Brain (organoid and tissue), 16 donors: ENCODE measurements at places on chromosomes 5 and 9. TPM values are rescaled to one million over a fixed set of nuclear protein-coding genes. Genes with fewer than 3 reads are reported as not detected.

DNA sequence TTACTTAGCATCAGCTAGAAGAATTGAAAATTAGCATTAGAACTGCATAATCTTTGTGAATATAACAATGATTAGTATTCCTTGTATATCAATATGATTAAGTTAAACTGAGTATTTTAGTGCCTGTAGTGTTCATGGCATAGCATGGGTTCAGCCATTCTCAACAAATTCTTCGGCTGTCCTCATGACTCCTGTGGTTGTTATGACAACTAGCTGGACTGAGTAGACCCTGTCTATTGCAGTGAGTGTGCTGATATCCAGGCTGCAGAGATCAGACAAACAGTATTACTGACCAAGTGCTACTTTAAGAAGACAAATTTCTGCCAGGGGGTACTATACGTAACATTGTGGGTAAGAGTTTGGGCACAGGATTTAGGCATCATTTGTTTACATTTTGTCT, 125.9 kb downstream of the NUDT12 start:
- peak; percentile 56 for DNase-seq

SPATA9 gene
- 0.34 TPM for polyA plus RNA-seq

DNA sequence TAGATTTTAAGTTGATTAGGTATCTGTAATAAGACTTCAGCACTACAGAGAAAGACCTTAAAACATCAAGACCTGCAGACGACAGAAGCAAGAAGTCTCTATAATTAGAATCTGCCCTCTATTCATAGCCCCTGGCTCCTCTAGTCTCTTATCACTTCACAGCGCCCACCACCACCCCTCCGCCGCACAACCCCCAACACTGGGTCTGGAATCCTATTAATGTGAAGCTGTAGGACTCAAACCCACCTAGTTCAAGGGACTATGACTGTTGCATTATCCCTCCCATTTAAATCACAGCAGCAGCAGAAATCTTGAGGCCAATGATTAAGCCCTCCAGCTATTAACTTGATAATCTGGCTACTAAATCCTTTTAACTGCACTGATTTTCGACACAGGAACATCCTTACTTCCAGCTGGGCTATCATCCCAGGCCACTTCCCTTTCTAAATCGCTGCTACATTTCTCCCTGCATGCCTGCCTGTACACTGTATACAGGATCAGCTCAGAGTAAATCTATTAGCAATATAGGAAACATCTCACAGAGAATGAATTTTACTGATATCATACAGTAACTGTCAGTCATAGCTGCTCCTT, 159.5 kb upstream of the GRAMD2B start:
- DNase-seq, result peak; percentile 55

SPAAR gene
- 2.0 TPM for polyA plus RNA-seq

DNA sequence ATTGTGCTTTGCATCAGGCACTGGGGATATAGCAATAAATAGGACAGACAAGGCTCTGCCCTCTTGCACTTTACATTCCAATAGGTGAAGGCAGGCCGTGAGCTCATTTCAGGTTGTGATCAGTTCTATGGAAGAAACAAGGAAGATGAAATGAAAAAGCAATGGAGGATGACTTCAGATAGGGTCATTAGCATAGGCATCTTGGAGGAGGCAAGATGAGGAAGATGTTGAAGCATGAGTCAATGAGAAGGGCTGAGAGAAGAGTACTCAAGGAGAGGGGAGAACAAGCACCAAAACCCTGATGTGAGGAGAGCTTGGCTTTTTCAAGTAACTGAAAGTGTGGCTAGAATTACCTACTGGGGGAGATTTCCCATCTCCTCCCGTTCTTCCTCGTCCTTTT, 5.0 kb upstream of the SPARC start:
- no peak for DNase-seq

- DNase-seq, result peak; percentile 94
Measured at GRCh38 chr9:137459152-137459600, at the start of gene NSMF. Gene NSMF (minus strand): TSS chr9:137459334. CDS start chr9:137459102, 232 bp downstream.
